ENCODE measurements at places on chromosomes 7 and 10. TPM values are rescaled to one million over a fixed set of nuclear protein-coding genes. Genes with fewer than 3 reads are reported as not detected.

- H3K27me3 ChIP-seq, result no peaks in the 10 kb centered on the region
- H3K4me1 ChIP-seq, result peaks cover 3% of the 10 kb centered on the region
- no peak overlapping the region for H3K27ac ChIP-seq
- H3K36me3 ChIP-seq, result no peaks in the 10 kb centered on the region
- no peak overlapping the region for H3K4me3 ChIP-seq
Measured at GRCh38 chr10:5283305-5284158, 81.2 kb upstream of the UCN3 start.

DNA sequence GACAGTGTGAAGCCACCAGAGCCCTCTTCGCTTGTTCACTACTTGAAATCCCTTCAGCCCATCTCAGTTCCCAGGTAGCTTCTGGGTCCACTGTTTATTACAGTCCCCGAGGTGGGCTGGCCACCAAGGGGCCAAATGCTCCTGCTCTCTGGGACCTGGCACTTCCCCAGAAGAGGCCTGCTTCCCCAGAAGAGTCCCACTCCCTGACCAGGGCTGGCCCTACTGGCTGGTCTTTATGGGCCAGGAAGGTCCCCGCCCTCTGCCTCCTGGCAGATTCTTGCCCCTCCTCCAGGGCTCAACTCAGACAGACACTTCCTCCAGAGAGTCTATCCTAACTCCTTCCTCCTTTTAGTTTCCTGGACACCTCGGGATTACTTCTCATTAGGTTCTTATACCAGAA, 70.7 kb upstream of the LRRC18 start:
- H3K4me3 ChIP-seq, result no peak overlapping the region
- no peaks in the 10 kb centered on the region for H3K36me3 ChIP-seq
- H3K27ac ChIP-seq, result no peak overlapping the region
- peak; percentile 11 for DNase-seq
- H3K27me3 ChIP-seq, result no peaks in the 10 kb centered on the region
- no peaks in the 10 kb centered on the region for H3K4me1 ChIP-seq

Gene SLC26A5
- 0.40 TPM for total RNA-seq

- no peak overlapping the region for H3K4me3 ChIP-seq
- no peak for DNase-seq
- no peak overlapping the region for H3K27ac ChIP-seq
- H3K27me3 ChIP-seq, result no peaks in the 10 kb centered on the region
- H3K36me3 ChIP-seq, result no peaks in the 10 kb centered on the region
Measured at GRCh38 chr10:8279598-8279997, 225.1 kb downstream of the GATA3 start.

Gene UTF1
- 21.7 TPM for total RNA-seq

Gene FAM180A
- total RNA-seq, result not detected
